Spleen (tissue), 13 donors: ENCODE measurements at places on chromosomes 13 and 19. TPM values are rescaled to one million over a fixed set of nuclear protein-coding genes. Genes with fewer than 3 reads are reported as not detected.

Gene UPK1A
- not detected for total RNA-seq

Gene ATP5F1D
- total RNA-seq = 119 TPM

Gene CDX2
- not detected for total RNA-seq

GRCh38 chr13:97976610-97977521 is 23.4 kb downstream of the IPO5 start:
- peak; percentile 90 for DNase-seq
- peaks cover 53% of the 10 kb centered on the region for H3K4me1 ChIP-seq
- H3K27ac ChIP-seq = peak overlapping the region; percentile 75
- no peaks in the 10 kb centered on the region for H3K36me3 ChIP-seq

- no peaks in the 10 kb centered on the region for H3K36me3 ChIP-seq
- peak overlapping the region; percentile 86 for H3K27ac ChIP-seq
- peaks cover 100% of the 10 kb centered on the region for H3K4me1 ChIP-seq
- no peak for DNase-seq
- no peak overlapping the region for H3K4me3 ChIP-seq
These were observed 48.2 kb upstream of the GPR183 start for GRCh38 chr13:99355267-99356011.

DNA sequence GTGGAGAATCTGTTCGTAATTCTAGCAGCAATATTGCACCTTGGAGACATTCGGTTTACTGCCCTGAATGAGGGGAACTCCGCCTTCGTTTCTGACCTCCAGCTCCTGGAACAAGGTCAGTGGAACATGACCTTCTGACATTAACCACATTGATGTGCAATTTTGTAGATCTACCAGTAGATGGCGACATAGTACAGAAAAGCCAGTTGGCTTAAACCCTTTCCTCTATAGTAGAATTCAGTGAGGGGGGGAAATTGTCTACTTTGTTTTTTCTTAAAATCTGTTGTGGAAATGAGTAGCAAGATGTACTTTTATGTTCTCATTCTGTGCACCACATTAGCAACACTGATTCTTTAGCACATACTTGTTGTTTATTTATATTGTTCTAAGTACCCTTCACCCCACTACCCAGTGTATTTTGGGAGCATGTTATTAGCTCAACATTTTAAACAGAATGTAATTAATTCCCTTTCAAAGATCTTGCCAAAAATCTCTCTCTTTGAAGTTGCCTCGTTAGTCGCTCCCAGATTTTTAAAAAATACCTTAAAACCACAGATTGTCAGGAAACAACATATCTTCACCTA is 332.2 kb downstream of the MYO16 start:
- no peaks in the 10 kb centered on the region for H3K4me1 ChIP-seq
- H3K27ac ChIP-seq = no peak overlapping the region
- H3K36me3 ChIP-seq = no peaks in the 10 kb centered on the region
- no peak overlapping the region for H3K4me3 ChIP-seq
